EH (cell line): ENCODE measurements at places on chromosomes 1 and 21.

- no peak for DNase-seq
Measured at GRCh38 chr1:60575326-60575977, 501.9 kb upstream of the C1orf87 start.

DNA sequence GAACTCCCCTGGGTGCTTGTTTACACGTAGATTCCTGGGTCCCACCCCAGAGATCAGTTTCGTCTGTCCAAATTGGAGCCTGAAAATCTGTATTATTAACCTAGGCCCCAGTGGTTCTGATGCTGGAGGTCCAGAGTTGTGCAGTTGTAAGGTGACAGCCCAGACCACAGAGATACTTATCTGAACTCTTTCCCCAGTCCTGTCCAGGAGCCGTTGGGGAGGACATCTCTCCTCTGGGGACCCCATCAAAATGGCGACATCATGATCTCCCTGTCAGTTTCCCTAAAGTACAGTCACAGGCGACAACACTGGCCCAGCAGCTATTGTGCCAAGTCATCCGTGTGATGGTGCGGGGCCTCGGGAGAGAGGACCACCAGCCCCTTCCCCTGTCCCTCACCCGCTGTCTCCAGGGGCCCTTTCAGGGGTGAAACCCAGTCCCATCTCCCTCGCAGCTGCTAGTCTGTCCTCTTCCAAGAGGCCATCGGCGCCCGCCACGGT lies 749 bp upstream of the EFHD2 start:
- DNase-seq: no peak

- no peak for DNase-seq
Measured at GRCh38 chr1:28126783-28127490, 38.5 kb upstream of the EYA3 start.

GRCh38 chr1:206591226-206591625 lies 21.0 kb downstream of the EIF2D start:
- DNase-seq: no peak

DNA sequence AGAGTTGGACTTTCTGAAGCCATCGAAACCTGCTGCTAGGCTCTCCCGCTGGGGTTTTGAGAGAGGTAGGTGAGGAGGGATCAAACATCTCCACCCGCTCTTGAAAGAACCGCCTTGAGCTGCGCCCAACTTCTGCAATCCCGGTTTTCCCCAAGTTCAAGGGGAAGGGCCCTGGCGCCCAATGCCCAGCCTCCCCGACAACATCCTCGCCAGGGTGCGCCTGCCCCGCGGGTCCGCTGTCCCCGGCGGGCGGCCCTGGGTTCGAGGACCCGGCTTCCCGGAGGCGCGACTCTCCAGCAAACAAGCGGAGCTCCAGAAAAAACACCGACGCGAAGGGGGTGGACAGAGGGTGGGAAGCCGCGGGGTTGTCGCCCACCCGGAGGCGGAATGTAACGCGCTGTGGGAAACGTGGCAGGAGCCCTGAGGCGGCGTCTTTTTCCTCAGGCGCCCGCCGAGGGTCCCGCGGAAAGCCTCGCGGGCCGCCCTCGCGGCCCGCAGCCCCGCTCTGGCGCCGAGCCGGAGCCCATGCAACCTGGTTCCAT lies 607 bp downstream of the BTG3 start:
- DNase-seq: peak; percentile 53

GRCh38 chr1:221276896-221277409 lies 397.7 kb downstream of the HLX start:
- DNase-seq: no peak

DNA sequence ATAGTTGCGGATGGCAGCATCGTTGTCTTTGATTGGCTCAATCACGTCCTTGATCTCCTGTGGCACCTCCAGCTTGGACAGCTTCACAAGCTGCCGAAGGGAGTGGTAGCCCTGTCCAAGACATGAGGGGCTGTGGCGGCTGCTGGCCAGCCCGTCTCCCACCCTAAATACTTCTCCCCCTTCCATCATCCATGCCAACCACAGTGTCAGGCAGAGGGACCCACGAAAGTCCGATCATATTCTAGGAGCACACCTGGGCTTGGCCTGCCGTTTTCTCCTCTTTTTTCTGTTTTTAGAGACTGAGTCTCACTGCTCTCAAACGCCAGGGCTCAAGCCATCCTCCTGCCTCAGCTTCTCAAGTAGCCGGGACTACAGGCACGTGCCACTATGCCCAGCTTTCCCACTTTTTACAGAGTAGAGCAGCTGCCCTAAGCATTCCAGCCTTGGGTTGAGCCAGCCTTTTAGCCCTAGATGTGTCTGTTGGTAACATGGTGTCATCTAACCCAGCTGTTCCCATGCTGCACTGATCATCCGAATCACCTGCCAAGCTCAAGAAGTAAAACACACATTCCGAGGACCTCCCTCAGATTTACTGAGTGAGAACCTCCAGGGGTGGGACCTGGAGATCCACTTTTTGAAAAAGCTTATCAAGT lies 10.4 kb downstream of the MTHFR start:
- no peak for DNase-seq

DNA sequence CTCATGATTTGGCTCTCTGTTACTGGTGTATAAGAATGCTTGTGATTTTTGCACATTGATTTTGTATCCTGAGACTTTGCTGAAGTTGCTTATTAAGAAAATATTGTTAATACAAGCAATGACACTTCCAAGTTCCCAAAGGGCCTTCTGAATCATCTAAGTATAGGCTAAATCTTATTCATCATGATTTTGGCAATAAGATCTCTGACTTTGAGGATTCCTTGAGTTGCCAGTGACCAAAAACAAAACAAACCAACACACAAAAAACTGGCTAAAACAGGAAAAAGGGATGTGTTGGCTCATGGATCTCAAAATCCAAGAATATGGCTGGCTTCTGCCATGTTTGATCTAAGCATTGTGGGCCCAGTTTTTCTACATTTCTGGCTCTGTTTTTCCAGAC lies 163.4 kb downstream of the HHIPL2 start:
- DNase-seq: peak; percentile 22

DNA sequence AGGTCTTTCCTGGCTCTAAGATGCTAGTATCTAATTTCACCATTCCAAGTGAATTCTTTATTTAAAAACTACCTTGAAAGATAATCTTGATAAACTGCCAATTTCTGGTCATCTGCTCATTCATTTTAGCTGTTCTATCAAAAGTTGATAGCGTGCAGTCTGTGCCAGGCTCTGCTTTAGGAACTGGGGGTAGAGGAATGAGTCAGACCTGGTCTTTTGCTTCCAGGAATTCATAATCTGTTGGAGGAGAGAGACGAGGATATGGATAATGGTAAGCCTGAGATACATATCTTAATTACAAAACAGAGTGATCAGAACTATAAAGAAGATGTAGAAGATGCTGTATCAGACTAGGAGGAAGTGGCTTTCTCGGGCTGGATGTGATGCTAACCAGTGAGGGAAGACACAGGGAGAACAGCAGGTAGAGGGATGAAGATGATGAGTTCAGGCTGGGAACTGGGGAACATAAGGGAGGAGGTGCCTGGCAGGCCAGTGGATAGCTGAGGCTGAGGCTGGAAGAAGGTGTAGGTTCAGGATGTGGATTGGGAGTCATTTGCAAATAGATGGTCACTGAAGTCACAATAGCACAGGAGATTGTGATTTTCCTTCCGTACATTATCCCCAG lies 12.3 kb upstream of the PHC2 start:
- DNase-seq: peak; percentile 57

- DNase-seq: no peak
Measured at GRCh38 chr21:45818276-45818903, 163.2 kb upstream of the COL6A1 start.

DNA sequence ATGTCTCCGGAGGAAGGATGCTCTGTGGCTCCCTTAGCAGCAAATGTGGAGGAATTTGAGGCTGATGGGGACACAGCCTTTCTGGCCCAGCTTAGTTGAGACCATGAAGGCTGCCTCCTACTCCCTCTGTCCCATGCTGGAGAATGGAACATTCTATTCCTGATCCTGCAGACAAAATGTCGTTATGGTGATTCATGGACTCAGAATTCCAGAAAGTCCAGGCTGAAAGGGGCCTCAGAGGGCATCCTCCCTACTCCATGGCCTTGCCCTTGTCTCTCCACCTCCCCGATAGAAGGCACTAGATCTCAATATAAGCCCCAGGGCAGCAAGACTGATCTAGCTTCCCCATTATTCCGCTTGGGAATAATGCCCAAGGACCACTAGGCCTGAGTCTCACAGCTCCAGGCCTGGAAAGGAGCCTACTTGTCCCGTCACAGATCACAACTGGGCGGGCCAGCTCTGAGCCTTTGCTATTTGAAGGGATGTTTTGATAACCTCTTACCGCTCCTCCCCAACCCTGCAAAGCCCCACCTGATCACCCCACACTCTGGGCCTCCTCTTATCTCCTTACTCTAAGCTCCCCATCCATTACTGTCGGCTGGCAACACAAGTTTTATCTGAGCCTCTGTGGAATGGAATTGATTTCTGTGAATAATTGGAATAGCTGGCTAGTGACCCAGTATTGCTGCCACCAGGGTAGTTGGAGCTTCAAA lies 52.8 kb upstream of the TRABD2B start:
- DNase-seq: peak; percentile 15
